ENCODE measurements at places on chromosomes 16 and 17.

- no peak for DNase-seq
These were observed 15.4 kb upstream of the ZNF287 start for GRCh38 chr17:16584273-16584995.

GRCh38 chr16:82042846-82043245, 7.8 kb downstream of the HSD17B2 start:
- no peak for DNase-seq

DNA sequence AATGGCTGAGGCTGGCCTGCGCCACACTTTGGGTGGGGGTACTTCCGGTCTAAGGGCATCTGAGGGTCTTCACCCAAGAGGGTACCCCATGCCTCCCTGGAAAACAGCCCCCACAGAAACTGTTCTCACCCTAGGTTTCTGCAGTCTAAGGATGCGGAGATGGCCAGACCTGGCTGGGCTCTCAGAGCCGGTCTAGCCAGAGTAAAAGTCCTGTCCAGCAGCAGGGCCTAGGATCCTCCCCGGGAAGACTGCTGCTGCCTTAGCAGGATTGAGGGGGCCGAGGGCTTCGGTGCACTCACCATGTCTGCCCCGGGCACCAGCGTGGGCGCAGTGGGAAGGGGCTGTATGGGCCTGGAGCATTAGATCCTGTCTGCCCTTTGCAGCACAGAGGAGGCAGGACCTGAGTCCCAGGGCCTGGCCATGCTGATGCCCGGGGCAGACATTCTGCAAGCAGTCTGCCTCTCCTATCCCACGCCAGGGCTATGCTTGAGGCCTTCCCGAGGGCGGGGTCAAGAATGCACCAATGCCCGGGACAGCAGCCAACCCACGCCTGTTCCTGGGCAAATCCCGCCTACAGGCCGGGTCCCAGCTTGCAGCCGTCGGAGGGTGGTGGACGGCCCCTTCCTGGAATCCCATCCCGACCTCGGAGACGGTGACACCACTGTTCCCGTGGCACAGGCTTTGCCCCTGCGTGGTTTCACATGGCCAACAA, 54.7 kb downstream of the CBFA2T3 start:
- no peak for DNase-seq

DNA sequence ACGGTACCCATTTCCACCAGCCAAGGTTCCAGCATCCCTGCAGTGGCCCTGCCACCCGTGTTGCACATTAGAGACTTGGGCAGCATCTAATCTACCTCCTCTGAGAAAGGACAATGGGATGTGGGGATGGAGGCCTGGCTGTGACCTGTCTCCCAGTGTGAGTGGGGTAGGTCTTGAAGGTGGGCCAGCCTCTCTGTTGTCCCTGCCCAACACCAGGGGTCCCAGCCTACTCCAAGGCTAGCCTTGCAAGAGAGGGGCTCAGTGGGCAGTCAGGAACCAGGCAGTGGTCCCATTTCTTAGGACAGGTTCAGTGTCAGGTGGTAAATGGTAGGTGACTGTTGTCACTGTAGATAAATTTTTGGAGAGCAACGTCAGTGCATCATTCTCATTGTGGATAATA, 384.5 kb downstream of the SNX29 start:
- no peak for DNase-seq
